ENCODE measurements at places on chromosomes 4 and X.
A peak's percentile ranks its signal among the peaks of the same experiment; 100 is the strongest.

DNA sequence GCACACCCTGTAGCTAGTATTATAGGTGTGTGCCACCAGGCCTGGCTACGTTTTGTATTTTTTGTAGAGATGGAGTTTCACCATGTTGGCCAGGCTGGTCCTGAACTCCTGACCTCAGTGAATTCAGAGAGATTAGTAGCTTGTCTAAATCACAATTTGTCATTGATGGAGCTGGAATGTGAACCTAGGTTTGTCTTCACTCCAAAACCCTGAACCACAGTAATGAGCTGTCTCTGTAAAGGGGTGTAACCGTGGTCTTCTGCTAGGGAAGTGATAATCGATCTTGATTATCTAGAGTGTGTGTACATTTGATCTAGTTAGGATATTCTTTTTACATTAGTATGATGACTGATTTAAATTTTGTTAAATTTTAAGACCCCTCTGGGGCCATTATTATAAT, 8.3 kb downstream of the ARHGAP10 start:
- DNase-seq = no peak

GRCh38 chr4:127410201-127410600, 222.6 kb upstream of the INTU start:
- no peak for DNase-seq

GRCh38 chr4:87074121-87074488, 139.3 kb downstream of the AFF1 start:
- no peak for DNase-seq

GRCh38 chr4:93764639-93765246, 63.8 kb upstream of the ATOH1 start:
- DNase-seq = no peak

- DNase-seq = peak; percentile 4
Observed at GRCh38 chrX:1577845-1578244, 13.6 kb upstream of the AKAP17A start.

DNA sequence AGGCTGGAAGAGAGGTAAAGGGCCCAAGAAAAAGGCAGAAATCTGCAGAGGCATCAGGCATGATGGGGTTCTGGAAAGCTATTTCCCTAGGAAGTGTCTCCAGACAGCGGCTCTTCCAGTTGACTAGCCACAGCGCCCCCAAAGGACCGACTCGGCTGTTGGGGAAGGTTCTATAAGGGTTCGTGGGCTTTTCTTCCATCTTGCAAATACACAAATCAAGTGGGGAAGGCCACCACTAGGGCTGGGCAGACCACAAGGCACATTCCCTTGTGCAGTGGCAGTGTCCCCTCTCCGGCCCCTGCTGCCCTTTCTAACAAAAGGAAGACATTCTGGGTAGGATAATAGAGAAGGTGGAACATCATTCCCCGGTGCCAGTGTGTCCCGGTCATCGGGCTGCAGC, 18.2 kb downstream of the BCOR start:
- DNase-seq = no peak

- no peak for DNase-seq
Observed at GRCh38 chrX:11619441-11619840, 46.3 kb downstream of the ARHGAP6 start.

DNA sequence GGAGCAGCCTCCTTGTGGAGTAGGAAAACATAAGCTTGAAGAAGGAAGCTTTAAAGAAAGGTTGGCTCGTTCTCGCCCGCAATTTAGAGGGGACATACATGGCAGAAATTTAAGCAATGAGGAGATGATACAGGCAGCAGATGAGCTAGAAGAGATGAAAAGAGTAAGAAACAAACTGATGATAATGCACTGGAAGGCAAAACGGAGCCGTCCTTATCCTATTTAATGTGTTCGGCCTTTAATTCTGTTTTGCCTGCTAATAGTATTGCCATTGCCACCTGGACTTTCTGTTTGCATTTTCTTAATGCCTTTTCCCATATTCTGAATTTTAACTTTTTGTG, 1.4 kb downstream of the TCEAL1 start:
- DNase-seq = no peak

DNA sequence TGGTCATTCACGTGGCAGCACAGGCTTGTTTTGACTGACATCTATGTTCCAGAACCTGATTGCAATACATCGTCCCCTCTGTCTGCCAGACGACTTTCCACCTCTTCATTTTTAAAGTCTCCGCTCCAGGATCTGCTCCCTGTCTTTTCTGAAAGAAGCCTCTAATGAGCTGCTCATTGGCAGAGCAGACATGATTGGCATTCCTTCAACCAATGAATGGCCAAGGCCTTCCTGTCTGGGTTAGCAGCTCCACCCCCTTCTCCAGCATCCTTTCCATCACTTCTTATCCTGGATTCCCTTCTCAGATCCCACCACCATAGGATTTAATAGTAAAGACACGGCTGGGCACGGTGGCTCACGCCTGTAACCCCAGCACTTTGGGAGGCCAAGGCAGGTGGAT, 202.7 kb upstream of the KLF3 start:
- DNase-seq = no peak

DNA sequence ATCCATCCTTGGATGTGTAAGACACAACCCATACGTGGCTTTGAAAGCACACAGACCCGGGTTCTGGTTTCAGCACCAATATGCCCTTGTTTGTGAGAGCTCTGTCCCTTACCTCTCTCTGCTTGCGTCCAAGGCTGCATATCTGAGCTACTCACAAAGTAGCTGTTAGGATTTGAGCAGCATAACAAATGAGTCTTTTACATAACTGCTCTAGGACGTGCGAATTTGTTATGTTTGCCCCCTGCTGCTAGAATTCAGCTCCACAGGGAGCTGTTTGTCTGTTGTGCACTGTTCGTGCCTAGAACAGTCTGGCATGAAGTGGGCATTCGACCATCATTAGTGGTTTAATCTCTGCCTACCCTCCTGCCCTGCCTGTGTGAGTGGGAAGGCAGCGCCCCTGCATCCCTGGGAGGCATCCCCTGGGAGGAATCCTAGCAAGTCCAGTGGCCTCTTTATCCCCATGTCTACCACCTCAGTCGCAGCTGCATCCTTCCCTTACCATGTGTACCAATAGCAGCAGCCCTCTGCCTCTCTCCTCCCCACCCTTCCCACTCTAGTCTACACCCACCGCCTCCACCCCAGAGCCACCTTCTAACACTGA, 42.1 kb downstream of the SLC2A9 start:
- DNase-seq = no peak

- no peak for DNase-seq
Observed at GRCh38 chr4:177235026-177235425, 74.6 kb upstream of the NEIL3 start.

- DNase-seq = no peak
Observed at GRCh38 chr4:63524764-63525163, 884.5 kb downstream of the TECRL start.

GRCh38 chrX:65127842-65128241, 151.6 kb upstream of the ZC4H2 start:
- no peak for DNase-seq

DNA sequence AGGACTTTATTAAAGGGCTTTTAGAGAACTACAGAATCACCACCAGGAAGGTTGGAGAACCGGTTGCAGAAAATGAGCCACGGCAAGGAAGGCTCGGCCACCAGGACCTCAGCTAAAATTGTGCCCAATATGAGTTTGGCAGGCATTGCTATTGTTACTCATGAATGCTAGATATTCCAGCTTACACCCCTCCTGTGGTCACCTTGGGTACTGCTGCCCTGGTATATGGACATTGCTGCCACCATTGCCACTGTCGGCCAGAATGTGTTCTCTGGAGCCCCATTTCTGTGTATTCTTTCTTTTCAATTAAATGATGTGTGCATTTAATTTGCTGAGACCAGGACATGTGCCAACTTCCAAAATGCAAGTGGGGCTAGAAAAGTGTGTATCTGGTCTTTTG, 626.7 kb upstream of the BOD1L1 start:
- DNase-seq = no peak

DNA sequence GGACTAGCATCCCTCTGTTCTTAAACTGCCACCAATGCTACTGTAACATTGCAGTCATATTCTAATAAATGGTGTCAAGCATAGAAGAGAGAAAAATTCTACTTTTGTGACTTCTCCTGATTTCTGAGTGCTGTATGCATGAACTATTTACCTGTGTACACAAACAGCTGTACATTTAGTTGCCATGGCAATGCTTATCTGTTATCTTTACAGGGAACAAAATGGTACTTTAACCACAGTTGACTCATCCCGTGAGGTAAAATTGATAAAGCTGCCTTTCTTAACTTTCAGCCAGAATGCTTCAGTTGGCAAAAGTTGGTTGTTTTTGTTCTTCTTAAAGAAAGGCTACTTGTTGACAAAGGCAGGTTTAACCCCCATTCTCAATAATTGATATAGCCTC, 587.5 kb upstream of the MAGEB2 start:
- no peak for DNase-seq

DNA sequence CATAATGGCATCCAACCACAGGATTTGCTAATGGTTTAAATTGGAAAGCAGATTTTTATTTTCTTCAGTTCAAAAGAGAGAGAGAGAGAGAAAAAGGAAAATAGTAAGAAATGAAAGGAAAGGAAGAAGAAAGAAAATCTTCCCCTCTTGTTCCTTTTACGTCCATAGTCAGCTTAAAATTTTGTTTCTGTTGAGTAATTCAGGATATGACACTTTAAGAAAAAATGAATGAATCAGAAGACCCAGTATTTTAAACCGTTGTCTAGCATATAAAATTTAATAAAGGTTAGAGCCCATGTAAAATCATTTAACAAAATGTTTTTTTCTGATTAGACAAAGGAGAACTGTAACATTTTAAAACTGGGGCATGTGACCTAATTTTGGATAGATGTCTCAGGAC, 391.8 kb upstream of the EPHA5 start:
- DNase-seq = no peak

GRCh38 chr4:4364486-4365208, 22.3 kb upstream of the NSG1 start:
- no peak for DNase-seq

- no peak for DNase-seq
Observed at GRCh38 chrX:68842781-68843581, 14.2 kb downstream of the EFNB1 start.

GRCh38 chrX:17769701-17770269, 32.5 kb downstream of the SCML1 start:
- DNase-seq = no peak

DNA sequence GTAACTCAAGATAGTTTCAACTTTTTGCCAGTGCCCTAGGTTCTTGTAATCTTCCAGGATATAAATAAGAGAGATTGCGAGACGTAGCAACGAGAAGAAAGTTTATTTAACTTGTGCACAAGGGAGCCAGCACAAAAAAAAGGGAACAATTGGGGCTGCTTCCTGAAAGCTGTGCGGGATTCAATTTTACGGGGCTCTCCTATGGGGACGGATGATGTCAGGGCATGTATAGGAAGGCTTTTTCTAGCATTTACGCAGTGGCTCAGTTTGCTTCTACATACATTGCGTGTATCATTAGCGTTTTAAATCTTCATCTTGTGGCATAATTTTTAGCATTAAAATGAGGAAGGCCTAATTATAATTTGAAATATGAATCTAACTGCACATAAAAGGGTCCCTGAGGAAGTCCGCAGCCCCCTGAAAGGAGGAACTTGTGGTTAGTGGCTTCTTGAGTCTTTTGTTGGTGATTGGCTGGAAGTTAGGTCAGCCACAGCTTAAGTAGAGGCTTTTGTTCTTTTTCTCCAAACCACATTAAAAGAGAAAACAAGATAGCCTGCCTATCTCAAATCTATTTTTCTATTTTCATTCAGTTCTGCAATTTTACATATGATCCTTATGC, 668.2 kb upstream of the NDST4 start:
- no peak for DNase-seq

DNA sequence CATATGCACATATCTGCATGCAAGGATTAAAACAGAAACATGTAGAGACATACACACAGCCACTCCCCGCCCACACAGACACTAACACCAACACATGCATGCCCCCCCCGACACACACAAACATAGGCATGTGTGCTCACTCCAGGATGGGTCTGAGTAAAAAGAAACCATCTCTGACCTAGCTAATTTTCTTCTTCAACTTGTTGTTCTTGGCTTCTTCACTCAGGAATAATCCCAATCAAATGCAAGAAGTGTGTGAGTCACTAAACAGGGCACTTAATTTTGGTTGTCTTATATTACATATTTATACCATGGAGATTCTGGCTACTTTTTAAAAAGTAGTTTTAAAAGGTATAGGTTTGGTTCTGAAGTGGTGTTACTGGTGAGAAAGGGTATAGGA, 28.3 kb downstream of the ENOX2 start:
- DNase-seq = no peak

DNA sequence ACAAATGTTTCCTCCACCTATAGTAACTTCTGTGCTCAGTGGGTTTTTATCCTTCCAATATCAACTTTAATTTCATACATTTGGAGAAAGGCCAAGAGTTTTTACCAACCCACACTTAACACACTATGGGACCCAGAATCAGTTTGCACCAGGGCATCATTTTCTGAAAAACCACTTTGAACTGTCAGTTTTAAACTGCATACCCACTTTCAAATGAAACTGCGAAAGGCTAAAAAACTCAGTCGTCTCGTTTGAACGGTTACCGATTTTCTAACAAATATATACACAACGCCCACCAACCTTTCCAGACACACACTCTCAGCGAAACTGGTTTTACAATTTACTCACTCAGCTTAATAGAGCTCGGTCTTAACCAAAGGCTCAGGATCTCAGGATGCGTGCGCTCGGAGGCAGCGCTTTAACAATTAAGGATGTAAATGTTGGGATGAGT, 376 bp downstream of the ABCG2 start:
- DNase-seq = no peak

DNA sequence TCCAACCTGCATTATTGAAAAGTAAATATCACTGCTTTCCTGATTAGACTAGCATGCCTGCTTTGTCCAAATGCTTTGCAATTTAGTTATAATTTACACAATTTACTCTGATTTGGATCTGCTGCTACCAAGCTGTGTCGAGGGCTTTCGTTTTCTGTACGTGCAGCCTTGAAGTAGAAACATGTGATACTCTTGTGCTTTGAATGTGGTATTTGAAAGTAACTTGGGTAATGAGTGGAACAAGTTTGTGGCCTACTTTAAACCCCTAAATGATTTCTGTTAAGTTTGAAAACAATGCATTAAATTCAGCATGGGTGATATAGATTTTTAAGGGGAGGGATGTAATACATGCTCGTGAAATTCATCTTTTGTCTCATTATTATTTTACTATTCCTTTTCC, 240.7 kb downstream of the IQCM start:
- no peak for DNase-seq

DNA sequence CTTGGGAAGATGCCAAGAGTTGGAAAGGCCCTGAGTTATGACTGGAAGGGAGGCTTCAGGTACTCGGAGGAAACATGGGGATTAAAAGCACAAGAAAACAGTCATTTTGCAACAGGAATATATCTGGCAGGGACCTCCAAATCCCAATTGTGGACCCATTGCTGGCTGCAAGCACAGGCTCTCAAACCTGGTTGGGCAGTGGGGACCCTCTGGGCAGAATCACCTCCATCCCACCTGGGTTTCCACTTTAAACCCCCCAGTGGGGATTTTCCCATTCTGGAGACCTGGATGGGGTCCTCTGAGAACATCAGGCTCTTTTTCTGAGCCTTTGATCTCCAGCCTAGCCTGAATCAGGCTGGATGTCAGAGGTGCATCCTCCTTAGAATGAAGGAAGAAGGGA, 177.8 kb downstream of the ASMT start:
- DNase-seq = no peak
